ENCODE measurements at places on chromosomes 4 and X.

DNA sequence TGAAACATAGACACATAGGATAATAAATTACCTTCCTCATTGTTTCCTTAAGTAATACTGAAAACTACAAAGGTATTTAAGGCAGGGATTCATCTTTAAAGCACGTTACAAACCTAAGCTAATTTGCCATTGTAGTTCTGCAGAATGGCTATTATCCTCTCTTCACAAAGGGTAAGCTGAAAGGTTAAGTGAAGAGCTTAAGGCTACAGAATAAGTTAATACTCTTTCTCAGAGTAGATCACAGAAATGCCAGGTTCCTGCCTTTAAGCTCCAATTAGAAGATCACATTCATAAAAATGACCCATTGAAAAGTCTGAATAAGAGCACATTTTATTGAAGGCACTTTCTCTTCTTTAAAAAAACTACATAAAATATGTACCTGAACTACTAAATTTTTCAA, 42.1 kb upstream of the PRDM5 start:
- DNase-seq = no peak

- peak; percentile 11 for DNase-seq
Measured at GRCh38 chr4:88573995-88574394, 18.3 kb upstream of the HERC3 start.

GRCh38 chrX:47578692-47579091, 3.5 kb upstream of the TIMP1 start:
- DNase-seq = no peak

GRCh38 chr4:106717091-106717490, 319.0 kb downstream of the DKK2 start:
- no peak for DNase-seq

DNA sequence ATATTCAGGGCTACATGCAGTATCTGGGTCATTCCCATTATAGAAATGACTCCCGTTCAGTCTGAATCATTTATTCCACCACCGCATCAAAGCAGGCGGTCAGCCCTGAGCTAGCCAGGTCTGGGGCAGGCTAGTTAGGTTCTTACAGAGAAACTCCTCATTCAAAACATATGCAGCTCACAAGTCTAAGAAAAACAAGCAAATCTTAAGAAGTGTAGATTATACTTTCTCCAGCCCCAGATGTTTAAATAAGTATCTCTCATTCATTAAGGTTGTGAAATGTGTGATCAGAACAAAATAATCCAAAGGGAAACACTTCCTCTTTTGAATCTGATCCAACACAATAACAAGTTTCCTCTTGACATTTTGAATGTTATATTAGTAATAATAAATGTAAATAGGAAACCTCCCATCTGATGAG, 441.9 kb downstream of the INPP4B start:
- DNase-seq = peak; percentile 50

- DNase-seq = no peak
Measured at GRCh38 chrX:134599184-134599914, 58.9 kb downstream of the PLAC1 start.

- no peak for DNase-seq
Measured at GRCh38 chr4:16663307-16663706, 235.1 kb downstream of the LDB2 start.

GRCh38 chr4:26105337-26105736, 191.3 kb downstream of the SMIM20 start:
- DNase-seq = no peak

DNA sequence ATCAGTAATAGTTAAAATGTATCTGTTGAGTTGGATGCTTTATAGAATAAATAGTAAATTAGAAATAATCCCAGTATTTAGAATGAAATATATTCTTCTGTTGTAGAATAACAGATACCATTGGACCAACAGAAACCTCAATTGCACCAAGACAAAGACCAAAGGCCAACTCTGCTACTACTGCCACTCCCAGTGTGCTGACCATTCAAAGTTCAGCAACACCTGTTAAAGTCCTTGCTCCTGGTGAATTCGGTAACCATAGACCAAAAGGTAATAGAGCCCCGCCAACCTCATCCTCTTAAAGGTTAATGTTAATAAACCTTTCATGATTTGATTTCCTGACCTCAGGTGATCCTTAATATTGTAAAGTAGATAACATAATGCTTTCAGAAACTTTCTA, 73.8 kb downstream of the PAQR3 start:
- no peak for DNase-seq

DNA sequence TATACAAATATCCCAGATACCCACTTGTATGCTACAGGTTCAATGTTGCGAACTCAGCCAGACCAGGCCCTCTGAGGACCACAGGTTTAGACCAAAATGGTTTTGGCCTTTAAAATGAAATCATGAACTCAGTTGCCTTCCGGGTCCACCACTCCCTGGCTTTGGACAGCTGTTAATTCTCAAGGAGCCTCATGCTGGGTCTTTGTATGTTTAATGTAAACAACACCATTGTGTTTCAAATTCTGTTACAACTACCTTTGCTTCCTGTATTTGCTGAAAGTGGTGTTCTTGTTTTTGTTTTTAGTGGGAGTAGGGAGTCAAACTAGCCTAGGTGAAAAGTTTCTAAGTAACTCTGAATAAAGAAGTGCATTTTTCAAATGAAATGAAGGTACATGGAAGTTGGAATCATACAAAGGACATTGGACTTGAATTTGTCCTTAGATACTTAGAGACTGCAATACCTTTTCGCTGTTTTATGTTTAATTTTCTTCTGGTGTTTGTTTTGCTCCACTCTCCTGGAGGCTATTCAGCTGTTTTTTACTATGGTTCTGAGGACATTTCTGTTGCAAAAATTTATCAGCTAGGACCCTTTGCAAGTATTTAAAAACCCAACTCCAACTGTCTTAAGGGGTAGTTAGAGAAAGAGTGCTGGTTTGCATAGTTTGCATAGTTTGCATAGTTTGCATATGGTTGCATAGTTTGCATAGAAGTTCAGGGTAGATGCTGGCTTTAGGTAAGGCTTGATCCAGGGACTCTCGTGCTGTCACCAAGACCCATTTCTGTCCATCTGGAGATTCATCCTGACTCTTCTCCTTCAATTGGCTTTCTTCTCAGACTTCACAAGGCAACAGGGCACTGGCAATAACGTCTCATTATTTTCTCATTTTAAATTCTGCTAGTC, 70.1 kb downstream of the MID1IP1 start:
- DNase-seq = no peak

GRCh38 chr4:25821899-25822298, 40.9 kb downstream of the SEL1L3 start:
- no peak for DNase-seq

GRCh38 chr4:14646831-14647230, 355.4 kb upstream of the CPEB2 start:
- DNase-seq = peak; percentile 5

DNA sequence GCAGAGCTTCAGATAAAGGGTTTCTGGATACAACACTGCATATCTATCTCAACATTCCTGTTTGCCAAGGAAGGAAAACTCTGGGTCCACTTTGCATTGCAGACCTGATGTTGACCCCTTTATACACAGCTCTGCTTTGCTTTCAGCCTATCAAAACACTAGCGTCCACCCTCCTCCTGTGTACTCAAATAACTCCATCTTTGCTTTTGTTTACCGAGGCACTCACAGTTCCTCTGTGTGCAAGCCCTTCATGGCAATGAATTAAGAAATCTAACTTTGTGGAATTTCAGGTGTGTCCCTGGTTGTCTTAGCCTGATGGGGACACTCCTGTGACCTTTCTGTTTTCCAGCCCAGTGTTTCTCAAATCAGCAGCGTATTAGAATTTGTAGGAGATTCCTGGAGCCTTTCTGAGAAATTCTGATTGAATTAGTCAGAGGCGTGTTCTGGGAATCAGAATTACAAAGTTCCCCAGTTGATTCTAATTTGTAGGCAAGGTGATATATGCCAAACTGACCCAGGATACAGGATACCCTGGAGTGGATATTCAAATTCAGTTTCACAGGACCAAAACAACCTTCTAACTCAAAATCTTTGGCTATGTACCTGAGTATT, 68.6 kb downstream of the DTHD1 start:
- peak; percentile 8 for DNase-seq

DNA sequence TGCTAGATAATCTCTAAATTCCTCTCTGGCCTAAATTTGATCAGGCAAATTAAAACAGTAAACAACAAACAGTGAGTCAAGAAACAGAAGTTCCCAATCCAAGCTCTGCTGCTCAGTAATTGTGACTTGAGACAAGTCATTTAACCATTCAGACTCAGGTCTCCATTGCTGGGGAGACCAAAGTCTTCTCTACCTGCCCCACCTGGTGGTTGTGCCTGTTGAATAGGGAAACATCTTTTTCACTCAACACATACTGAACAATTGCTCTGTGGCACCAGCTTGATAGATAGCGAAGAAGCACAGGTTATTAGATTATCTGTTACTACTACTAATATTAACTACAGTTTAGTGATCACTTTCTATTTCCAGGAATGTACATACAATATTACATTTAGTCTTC, 112.1 kb upstream of the EOLA2 start:
- no peak for DNase-seq

GRCh38 chr4:42282081-42282901, 115.0 kb upstream of the SHISA3 start:
- DNase-seq = peak; percentile 74

GRCh38 chrX:82141942-82142341, 940.0 kb downstream of the SH3BGRL start:
- peak; percentile 23 for DNase-seq

DNA sequence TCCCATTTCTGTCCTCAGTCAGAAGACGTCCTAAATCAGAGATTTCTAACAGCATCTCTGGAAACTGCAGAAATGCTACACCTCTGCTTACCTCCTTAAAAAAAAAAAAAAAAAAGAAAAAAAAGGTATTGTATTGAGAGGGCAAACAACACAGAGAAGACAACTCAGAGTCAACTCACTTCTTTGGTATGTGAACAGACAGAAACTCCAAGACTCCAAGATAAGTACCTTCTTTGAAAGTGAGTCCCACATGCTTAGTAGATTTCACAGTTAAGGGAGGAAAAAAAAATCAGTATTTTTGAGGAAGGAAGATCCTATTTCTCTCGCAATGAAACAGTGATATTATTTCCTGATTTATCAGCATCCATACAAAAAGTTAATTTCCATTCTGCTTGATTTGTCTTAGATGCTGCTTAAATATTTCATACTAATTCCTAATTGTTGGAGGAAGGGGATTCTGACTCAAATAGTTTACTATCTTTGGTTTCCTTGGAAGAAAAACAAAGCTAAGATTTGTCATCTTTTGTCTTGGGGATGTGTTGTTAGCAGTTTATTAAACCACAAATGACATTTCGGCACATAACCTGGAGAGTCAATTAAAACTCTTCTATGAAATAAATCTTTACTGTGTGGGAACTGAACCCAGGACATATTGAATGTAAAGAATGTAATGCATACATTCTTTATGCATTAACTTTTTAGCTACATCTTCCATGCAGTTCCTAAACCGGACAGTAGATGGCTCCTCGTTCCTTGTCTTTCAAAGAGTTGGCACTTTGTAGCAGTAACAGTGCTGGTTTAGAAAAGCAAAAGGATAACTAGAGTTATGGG, 4.7 kb downstream of the RASGEF1B start:
- peak; percentile 17 for DNase-seq

DNA sequence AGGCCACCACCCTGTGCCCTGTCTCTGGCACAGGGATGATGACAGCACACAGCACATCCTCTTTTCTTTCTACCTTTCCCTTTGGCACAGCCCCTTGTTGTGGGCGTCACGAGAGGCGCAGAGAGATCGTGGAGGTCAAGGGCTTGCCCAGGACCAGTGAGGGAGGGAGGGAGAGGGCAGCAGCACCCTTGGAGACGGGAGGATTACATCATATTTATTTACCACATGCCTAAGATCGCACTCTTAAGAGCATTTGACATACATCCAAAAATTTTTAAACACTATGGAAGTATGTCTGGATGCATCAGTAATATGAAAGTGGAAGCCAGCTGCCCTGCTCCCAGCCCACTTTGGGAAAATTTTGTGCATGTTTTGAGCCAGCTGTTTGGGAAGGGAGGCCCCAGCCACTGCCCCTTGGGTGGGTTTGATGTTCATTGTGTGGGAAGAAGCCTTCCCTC, 12.7 kb downstream of the WFS1 start:
- DNase-seq = no peak

DNA sequence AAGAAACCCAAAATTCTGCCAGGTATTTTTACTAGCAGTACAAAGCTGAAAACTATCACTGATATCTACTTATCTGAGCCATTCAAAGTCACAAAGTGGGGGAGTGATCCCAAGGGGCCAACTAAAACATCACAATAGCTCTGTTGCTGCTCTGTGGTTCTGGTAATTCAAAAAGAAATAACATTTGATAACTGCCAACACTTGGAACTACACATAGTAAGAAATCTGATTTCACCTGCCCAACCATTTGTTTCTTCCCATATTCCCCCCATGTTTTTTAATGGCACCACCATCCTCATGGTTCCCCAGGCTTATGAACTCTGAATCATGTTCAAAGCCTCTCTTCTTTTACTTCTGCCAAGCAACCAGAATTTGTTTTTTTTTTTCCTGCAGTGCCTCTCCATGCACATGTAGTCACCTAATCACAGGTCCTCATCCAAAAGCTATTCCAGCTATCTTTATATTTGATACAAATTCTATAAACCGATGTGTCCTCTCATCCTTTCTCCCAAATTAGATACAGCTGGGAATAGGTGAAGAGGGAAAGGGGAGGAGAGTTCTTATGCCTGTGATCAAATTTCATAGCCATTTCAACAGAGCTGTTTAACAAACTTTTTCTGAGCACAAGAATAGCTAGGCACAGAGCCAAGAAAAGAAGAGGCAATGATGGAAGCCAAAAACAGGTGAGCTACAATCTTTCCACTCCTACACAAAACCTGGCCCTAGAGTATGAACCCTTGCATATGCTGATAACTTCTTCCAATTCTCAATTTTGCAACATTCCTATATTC, 7.7 kb downstream of the AMMECR1 start:
- no peak for DNase-seq

- DNase-seq = peak; percentile 85
Measured at GRCh38 chr4:2792711-2793585, at the start of gene SH3BP2. Gene SH3BP2, plus strand, starts transcription at chr4:2793085. Its CDS starts 27,533 bp downstream, at chr4:2820618.

All from urothelium cell line (cell line).